ENCODE measurements at places on chromosomes 6 and 20.

- DNase-seq, result peak; percentile 19
These were observed 6.0 kb upstream of the TRIM26 start for GRCh38 chr6:30219244-30219643.

DNA sequence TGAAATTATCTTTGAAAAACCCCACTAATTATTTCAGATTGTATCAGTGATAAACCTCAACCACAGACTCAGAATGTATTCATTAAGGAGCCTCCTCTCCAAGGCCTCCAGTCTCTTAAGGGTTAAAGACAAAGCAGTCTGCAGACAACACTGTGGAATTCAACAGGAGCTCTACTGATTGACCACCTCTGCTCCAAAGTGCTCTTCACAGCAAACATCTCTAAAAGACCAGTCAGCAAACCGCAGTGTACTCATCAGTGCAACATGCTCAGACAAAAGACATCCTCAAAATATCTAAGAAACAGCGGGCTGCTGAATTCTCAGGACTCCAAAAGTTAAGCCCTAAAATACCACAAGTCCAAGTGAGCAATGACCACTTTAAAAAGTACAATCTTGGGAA is 42.0 kb downstream of the UQCC1 start:
- DNase-seq, result no peak

GRCh38 chr6:167828325-167828956 is 1.7 kb downstream of the AFDN start:
- no peak for DNase-seq

DNA sequence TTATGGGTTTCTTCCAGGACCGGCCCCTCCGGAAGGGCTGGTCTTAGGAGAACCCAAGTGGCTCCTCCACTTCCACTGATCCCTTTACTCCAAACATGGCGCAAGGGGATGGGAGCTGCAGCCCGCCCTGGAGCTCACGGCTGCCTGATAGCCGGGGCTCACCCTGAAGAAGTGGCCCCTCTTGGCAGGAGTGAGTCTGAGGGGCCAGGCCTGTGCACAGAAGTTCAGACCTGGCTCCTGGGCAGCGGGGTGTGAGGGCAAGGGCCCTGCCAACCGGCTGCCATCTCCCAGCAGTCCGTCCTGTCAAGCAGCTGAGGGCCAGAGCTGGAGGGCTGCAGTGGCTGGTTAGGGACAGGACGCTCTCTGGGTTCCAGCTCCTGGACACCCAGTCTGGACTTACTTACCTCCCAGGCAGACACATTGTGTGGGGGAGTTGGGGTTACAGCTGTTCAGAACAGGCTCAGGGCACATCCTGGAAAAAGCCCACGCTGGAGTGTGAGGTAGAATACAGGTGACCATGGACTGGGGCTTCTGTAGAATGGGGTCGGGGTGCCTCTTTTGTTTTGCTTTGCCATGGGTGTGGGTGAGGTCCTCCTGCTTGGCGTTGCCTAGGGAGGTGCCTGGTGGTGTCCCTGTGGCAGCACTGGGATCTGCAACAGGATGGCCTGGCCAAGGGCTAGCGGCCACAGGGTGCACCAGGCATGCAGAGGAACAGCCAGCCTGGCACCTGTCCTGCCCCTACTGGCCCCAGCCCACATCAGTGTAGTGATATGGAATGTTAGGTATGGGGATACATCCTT is 88.4 kb downstream of the ASXL1 start:
- DNase-seq, result no peak

GRCh38 chr6:134814076-134814695 is 135.7 kb downstream of the ALDH8A1 start:
- DNase-seq, result no peak

- no peak for DNase-seq
These were observed 90.5 kb upstream of the EPB41L1 start for GRCh38 chr20:36063916-36064657.

DNA sequence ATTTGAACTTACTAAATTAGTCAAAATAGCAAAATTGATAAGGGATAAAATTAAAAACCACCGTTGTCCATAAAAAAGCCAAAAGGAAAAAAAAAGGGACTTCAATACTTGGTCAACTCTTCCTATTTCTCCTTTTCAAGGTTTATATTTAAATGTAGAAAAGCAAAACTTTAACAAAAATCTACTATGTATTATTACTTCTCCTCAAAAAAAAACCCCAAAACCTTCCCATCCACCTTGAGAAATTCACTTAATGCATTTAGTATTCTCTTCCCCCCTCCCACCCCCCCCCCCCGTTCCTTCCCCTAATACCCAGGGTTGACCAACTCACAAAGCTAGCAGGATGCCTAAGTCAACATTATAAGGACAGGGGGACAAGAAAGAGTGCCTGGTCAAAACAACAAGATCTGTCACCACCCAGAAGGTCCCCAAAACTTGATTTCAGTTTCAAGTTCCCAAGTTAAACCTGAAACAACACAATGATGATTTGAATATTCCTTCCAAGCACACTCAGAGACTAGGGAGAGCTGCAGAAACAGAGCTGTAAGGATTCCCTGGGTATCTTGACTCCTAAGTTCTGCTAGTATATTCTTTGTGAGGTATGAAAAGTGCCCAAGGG is 14.6 kb downstream of the GMDS start:
- DNase-seq, result no peak

- no peak for DNase-seq
These were observed 597 bp downstream of the ADA start for GRCh38 chr20:44650771-44651433.

DNA sequence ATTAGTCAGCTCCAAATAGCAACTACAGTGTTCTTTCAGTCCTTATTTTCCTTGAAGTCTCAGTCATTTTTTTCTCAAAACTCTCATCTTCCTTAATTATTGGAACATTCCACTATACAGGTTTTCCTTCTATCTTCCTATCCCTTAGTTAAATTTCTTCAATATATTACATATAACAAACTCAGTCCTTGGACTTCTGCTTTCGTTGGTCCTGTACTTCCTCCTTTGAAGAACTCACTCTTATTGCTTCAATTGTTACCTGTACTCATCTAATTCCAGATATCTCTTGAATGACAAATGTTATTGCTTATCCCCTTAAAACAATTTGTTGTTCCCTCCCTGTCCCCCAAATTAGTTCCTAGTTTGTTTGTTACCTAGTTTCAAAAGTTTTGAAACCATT is 67.7 kb upstream of the NOTCH4 start:
- DNase-seq, result no peak
